SK-N-SH treated with all-trans-retinoic acid at 6 μM for 48 hours (cell line): ENCODE measurements at places on chromosomes 16 and 17.
A peak's percentile ranks its signal among the peaks of the same experiment; 100 is the strongest.

DNA sequence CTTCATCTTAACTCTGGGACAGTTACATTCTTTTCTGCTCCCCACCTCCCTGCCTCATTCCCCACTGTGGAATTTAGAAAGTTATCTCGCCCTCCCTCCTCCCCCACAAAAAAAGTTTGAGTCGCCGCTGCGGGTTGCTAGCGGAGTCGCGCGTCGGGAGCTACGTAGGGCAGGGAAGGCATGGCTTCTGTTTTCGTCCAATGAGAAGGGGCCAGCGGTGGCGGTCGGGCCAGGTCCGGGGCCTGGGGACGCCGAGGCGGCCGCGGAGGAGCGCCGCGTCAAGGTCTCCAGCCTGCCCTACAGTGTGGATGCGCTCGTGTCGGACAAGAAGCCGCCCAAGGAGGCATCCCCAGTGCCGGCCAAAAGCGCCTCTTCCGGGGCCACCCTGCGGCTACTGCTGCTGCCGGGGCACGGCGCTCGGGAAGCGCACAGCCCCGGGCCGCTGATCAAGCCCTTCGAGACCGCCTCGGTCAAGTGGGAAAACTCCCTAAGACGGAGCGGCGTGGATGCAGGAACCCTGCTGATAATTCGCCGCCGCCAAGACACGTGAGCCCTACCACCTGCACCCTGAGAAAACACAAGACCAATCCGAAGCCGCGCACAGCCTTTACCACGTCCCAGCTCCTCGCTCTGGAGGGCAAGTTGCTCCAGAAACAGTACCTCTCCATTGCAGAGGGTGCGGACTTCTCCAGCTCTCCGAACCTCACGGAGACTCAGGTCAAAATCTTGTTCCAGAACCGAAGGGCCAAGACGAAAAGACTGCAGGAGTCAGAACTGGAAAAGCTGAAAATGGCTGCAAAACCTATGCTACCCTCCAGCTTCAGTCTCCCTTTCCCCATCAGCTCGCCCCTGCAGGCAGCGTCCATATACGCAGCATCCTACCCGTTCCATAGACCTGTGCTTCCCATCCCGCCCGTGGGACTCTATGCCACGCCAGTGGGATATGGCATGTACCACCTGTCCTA is 8.9 kb downstream of the OR4D1 start:
- peak; percentile 83 for ATAC-seq

GRCh38 chr16:15847611-15848175 is 9.1 kb downstream of the MYH11 start:
- ATAC-seq, result no peak

DNA sequence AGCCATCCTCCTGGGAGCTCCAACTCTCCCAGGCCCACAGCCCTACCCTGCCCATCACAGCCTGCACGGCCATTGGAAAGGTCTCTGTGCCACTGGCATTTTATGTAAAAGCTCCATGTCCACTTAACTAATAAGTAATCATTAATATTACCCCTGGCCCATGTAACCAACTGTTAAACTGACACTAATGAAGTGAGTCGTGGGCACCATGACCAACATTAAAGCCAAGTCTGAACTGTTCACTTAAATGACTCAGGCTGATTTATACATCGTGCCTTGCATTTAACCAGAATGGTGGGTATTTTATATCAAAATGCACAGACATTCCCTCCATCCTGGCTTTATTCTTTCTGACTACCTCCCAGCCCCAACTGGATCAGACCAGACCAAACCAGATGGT is 229.3 kb downstream of the SOX9 start:
- peak; percentile 35; the same call in 2 of the 3 replicates for ATAC-seq

GRCh38 chr17:2946144-2946543 is 117.3 kb downstream of the OR1D5 start:
- ATAC-seq, result no peak

GRCh38 chr16:66608241-66609138 is 4.0 kb downstream of the CMTM3 start:
- peak; percentile 75 for ATAC-seq

DNA sequence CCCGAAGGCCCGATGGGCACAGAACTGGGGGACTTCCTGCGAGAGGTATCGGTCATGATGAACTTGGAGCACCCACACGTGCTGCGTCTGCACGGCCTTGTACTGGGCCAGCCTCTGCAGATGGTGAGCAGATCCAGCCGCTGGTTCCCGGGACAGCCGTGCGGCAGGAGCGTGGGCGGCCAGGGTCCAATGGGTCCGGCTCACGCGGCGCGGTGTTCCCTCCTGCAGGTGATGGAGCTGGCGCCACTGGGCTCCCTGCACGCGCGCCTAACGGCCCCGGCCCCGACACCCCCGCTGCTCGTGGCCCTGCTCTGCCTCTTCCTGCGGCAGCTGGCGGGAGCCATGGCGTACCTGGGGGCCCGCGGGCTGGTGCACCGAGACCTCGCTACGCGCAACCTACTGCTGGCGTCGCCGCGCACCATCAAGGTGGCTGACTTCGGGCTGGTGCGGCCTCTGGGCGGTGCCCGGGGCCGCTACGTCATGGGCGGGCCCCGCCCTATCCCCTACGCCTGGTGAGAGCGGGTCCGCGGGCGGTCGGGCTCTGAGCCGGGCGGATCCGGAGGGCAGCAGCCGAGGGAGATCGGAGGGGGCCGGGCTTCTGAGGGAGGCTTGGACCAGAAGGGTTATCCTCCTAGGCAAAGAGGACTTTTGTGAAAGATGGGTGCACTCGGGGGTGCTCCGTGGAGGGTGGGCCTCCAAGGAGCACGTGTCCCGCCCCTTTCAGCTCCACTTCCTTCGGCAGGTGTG is 3.0 kb downstream of the TNK1 start:
- ATAC-seq, result peak; percentile 79

DNA sequence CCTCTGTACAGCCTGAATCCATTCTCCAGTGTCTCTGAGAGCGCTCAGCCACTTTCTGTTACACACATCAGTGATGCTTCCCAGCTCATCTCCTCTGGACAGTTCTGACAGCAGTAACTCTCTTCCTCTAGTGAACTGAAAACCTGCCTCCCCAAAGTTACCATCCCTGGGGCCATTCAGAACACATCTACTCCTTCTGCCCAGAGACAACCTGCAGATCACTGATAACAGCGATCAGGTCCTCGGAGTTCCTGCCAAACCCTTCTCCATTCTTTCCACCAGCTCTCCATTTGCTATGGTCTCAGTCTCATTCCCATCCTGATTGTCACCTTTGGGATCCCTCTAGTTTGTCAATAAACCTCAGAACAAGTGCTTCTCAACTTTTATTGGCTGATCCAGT is 7.3 kb downstream of the ZZEF1 start:
- no peak for ATAC-seq

DNA sequence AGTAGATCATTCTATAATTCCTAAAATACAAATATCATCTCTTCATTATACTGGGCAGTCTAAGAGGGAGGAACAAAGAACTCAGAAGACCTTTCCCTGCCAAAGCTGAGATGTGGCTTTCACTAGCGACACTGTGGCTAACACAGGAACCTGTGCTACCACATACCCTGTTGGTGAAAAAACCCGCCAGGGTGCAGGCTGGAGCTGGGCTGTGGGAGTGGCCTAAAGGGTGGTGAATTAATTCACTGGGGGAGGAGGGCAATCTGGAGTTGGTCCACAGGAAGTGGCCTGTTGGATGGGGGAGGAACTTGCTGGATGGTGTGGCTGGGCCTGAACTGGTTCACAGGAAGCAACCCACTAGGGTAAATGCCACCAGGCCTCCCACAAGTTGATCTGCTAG is 7.4 kb downstream of the ZNF594 start:
- ATAC-seq, result no peak

GRCh38 chr16:47142486-47142820 is 1.3 kb downstream of the NETO2 start:
- ATAC-seq, result peak; percentile 1; the same call in 2 of the 3 replicates

DNA sequence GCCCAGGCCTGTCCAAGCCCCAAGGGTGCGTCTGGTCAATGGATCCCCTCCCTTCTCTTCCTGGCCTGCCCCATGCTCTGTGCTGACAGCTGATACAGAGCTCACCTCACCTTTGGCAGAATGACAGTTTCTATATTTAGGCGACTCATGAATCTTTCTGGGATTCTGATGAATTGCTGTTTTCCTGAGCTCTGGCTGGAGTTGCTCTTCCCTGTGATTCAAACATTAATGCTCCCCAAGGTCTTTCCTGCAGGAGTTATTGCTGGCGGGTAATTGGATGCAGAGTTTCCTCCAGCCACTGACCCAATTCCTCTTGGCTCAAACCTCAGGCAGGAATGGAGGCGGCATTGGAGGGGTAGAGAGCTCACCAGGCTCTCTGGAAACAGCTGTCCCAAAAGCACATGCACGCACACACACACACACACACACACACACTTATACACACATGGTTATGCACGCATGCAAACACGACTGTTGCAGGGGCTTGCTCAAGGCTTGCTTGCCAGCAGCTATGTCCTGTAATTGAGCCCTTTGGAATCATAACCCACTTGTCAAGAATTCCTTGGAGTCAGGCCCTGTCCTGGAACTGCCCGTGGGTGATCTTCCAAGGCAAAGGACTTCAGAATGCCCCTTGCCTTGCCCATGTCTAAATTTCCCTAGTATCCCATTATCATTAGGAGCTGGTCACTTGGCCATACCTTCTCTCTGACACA is 128.8 kb downstream of the ASIC2 start:
- no peak for ATAC-seq

DNA sequence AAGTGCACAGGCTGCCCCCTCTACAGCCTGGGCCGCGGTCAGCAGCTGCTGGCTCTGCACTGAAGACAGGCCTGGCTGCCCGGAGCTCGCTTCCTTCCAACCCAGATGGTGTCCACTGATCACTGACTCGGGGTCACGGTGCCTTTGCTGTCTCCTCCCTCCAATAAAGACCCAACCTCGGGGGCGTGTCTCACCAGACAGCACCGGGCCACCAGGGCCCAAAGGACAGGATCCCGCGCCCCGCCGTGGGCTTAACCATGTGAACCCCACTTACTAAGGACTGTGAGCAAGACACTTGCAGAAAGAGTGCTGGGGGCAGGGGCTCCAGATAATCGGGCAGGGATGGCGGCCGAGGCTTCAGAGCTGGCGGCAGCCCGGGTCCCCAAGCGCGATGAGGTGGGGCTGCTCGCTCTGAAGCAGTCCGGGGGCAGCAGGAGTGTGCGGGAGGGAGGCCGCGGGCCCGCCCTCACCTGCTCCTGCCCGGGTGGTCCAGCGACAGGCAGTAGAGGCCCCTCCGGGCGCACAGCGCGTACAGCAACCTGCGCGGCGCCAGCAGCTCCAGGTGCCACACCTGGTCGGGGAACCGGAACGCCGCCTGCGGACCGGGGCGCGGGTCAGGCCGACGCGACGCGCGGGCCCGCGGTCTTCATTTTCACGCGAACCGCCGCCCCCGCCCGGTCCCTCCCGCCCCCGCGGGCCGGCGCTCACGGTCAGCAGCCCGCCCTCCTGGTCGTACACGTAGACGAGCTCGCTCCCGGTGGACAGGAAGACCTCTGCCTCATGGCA is 502 bp downstream of the FAAP100 start:
- ATAC-seq, result peak; percentile 1; the same call in 1 of the 3 replicates

- no peak; the same call in 2 of the 3 replicates for ATAC-seq
Measured at GRCh38 chr17:1995907-1996799, 29.0 kb downstream of the RTN4RL1 start.

DNA sequence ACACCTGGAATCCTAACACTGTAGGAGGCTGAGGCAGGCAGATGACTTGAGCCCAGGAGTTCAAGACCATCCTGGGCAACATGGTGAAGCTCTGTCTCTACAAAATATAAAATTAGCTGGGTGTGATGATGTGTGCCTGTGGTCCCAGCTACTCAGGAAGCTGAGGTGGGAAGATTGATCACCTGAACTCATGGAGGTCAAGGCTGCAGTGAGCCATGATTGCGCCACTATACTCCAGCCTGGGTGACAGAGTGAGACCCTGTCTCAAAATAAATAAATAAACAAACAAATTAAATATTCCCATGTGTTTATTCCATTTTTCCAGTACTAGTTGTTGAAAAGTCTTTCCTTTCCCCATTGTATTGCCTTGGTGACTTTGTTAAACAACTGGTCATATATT is 74.8 kb upstream of the DNAH17 start:
- ATAC-seq, result peak; percentile 13; the same call in 2 of the 3 replicates

DNA sequence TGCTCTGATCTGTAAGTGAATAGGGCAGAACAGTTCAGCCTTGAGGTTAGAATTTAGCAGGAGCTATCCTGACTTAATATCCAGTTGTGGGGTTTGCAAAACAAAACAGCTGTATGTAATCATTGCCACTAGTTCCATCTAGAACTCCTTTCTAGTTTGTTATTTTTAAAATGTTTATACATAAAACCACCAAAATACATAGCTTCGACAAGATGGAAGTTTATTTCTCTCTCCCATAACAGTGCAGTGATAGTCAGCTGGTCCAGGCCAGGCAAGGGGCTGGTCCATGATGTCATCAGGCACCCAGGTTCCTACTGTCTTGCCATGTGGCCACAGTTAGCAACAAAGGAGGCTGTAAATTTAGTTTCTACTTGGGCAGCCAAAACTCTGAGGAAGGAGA is 10.5 kb upstream of the PLK1 start:
- ATAC-seq, result no peak

- ATAC-seq, result no peak
Measured at GRCh38 chr16:20610211-20610891, 34.2 kb upstream of the ACSM2B start.

GRCh38 chr17:75900691-75901533 is 3.8 kb downstream of the MRPL38 start:
- ATAC-seq, result no peak

DNA sequence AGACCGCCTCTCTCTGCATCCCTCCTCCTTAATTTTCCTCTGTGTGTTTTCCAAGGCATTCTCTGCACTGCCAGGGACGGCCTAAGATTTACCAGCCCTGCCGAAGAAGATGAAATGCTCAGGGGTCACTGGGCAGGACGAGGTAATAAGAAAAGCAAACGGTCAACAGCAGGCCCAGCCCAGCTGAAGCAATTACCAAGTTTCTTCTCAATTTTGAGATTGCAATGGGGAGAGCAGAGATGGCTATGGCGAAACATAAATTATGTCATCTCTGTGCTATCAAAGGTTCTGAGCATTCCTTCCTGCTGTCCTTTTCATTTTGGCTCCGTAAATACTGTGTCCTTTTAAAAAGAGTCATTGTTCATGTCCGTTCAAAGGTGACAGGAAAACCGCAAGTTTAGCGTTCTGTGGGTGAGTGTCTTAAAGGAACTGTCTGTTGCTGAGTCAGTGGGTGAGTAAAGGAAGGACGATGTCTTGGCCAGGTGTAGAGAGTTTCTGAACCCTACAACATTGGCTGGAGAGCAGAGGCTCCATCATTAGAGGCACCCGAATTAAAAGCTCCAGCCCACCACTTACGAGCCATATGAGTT is 753.9 kb upstream of the EEF2KMT start:
- ATAC-seq, result no peak

- no peak for ATAC-seq
Measured at GRCh38 chr17:68204736-68205135, 43.1 kb upstream of the AMZ2 start.
